ENCODE measurements at places on chromosomes 12 and 14.

DNA sequence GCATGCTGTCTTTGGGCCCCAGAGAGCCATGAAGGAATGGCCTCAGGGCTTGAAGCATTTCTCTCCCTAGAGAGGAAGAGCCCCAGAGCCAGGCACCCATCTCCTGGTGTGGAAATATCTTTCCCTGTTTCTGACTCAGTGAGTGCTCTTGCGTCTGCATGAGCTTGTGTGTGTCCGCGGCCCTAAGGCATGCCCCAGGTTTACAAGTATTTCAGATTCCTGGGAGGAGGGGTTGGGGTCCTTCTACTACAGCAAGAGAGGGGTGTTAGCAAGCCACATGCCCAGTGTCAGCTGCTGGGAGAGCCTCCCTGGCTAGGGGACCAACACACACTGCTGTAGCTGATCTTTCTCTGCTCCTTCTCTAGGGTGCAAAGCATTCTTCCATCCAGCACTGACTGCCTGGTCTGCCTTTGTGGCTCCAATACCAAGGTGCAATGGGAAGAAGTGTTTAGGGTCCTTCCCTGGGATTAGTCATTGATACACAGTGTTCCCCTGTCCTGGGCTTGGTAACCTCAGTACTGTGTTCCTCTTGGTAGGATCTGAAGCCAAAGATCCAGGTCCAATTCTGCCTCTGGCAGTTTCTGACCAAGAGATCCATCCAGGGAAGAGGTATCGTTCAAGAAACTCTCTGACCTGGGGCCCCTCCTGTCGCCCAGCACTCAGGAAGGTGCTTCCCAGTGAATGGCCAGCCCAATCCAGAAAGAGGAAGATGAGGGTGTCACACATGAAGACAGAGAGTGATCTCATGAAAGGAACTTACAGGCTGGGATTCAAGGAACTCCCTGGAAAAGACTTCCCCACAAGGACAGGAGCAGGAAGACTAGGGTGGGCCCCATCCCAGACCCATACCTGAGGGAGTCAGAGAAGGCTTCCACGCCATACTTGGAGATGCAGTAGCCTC is 3.1 kb downstream of the RDH16 start:
- DNase-seq = no peak

GRCh38 chr14:76923431-76924370 is 97.5 kb downstream of the LRRC74A start:
- no peak for DNase-seq

- DNase-seq = no peak
Observed at GRCh38 chr12:3669594-3669993, 83.3 kb downstream of the CRACR2A start.

DNA sequence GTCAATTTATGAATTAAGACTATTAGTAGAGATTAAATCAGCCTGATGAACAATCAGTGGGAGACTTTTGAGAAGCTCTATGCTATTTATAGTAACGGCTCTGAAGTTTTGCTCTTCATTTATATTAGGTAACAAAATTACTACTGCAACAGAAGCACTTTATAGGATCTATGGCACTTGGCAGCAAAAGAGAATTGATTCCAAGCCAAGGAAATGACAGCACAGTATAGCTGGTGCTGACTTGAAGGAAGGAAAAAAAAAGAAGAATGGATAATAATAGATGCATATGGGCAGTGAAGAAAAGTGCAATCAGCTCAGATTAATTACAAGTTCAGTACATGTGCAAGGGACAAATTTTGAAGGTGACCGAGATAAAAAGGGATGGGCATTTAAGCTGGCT is 228.2 kb upstream of the PPFIA2 start:
- no peak for DNase-seq

- peak; percentile 37 for DNase-seq
Observed at GRCh38 chr12:124745891-124746570, 117.6 kb downstream of the SCARB1 start.

DNA sequence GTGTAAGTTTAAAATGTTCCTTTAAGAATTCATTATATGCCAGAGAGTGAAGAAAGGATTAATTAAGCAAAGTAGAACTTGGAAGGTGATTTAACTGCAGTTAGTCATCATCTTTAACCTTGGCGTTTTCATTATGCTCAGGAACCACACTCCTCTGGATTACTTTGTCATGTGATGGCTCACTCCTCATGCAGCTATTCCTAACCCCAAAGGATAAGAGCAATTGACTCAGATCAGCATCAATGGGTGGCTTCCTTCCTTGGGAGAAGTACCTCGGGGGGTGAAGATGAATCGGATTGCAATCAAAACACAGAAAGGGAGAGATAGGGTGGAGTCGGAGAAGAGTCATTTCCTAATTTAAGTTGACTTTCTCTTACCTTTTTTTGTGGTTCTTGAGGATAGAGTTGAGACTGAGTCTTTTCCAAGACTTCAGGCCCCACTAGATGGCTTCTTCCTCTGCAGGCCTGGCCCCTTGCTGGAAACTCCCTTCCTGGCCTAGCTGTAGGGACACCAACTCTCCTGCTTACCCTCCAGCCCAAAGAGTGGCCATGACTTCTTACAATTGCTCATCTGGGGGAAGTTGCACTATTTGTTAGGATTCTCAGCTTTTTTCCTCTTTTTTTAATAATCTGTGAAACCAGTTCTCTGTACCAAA is 238.6 kb upstream of the DDHD1 start:
- no peak for DNase-seq

GRCh38 chr14:100604709-100605108 is 17.5 kb upstream of the BEGAIN start:
- no peak for DNase-seq

DNA sequence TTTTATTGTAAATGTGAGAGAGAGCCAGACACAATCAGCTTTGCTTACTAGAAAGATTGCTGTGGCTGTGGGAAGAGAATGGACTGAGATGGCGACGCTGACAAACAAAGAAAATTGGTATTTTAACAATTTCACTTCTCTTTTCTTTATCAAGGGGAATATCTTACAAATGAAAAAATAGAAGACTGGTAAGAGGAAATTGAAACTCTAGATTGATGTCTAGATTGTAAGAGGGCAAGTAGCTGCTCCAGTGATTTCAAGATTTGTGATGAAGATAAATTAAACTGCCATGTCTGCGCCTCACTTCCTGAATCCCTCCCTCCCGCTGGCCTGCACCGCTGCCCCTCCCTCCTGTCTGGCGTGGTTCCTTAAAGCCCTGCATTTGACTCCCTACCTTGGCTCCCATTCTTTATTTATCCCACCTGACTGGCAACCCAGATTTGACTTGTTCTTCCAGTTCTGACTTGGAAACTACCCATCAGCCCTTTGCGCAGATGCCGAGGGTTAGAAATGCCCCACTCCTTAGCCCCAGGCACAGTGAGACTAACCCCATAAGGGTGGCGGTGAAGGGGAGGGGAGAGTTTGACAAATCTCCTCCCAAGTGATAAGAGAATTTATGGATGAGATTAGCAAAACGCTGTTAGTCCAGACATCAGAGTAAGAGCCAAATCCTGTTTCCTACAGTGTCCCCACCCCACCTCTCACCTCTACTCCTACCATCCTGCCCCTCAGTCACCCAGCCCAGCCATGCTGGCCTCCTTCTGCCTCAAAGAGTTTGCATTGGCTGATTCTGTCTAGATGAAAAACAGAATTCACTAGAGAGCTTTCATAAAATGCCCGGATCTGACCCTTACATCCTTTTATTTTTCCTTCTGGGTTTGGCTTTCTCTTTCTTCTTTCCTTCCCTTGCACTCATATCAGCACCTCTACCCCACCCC is 125.3 kb upstream of the ATF7IP start:
- no peak for DNase-seq

DNA sequence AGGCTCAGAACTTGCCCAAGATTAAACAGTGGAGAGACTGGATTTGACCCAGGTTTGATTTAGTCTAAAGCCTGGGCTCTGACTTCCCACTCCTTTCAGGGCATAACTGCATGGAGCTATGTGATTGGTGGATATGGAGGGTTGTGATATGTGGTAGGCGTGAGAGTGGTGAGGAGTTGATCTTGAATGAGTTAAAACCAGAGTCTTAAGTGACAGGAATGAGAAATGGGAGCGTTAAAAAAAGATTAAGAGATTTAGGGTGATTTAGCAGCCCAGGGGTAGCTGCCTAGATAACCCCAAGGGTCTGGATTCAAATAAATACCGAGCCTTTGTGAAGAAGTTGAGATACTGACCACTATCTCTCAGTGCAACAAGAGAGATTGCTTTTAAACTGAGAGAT is 8.4 kb downstream of the SYNDIG1L start:
- DNase-seq = no peak

- no peak for DNase-seq
Observed at GRCh38 chr12:11040162-11040561, 9.0 kb upstream of the TAS2R31 start.
